ENCODE measurements at places on chromosomes 2 and 18. TPM values are rescaled to one million over a fixed set of nuclear protein-coding genes. Genes with fewer than 3 reads are reported as not detected.

RGPD4 gene
- total RNA-seq = not detected

DNA sequence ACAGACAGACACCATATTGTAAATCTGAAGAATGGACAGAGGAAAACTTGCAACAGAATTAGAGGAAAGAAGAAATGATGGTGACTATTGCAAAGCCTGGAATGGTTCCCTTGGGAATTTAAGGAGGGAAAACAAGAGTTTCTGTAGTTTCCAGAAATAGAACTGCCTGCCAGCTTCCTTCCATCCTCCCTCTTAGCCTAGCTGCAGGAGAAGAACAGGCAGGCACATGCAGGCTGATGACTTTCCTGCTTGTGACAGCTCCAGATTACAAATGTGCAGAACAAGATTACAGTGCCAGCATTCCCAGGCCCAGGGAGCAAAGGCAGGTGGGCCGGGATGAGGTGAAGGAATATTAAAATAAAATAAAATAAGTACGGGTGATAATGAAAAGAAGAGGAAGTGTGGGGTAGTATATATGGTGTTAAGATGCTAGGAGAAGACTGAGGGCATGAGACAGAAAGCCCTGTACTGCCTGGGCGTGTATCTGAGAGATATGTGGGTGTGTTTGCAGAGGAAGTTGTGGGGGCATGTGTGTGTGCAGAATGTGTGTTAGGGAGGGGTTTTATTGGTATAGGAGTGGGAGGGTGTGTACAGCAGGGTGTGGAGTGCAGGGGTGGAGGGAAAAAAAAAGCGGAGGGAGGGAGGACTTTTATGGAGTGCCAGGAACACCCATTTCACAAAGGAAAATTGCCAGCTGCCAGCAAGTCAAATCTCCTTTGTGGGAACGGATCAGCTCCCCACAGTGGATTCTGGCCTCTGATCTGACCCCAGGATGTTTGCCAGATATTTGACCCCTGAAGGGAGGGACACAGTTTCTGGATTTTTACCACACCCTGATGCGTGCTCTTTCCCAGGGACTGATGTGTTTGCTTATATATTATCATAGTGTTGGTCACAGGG, 43.9 kb upstream of the NEMP2 start:
- H3K4me1 ChIP-seq = no peaks in the 10 kb centered on the region
- no peak overlapping the region for H3K4me3 ChIP-seq
- no peak overlapping the region for H3K27ac ChIP-seq
- H3K36me3 ChIP-seq = no peaks in the 10 kb centered on the region

DNA sequence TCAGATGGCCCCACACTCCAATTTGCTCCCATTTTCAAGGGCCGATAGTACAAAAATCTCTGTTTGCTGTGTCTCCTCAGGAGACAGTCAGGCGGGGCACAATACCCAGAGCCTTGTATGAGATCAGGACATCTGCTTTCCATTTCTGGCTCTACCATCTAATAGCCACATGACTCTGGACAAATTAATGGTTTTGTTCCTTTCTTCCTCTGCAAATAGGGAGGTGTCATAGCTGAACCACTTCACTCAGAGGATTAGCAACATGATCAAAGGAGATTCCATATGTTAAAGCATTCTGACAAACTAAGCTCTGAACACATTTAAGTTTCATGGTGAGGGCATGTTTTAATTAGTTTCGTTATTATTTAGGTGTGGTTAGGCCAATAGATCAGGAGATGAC, 602.1 kb upstream of the SYT4 start:
- H3K4me3 ChIP-seq = no peak overlapping the region
- no peak for DNase-seq
- H3K36me3 ChIP-seq = no peaks in the 10 kb centered on the region

GRCh38 chr2:82317012-82317411, 2012.5 kb upstream of the LRRTM1 start:
- H3K4me3 ChIP-seq = no peak overlapping the region
- no peaks in the 10 kb centered on the region for H3K27me3 ChIP-seq
- H3K27ac ChIP-seq = no peak overlapping the region
- H3K36me3 ChIP-seq = no peaks in the 10 kb centered on the region

DNA sequence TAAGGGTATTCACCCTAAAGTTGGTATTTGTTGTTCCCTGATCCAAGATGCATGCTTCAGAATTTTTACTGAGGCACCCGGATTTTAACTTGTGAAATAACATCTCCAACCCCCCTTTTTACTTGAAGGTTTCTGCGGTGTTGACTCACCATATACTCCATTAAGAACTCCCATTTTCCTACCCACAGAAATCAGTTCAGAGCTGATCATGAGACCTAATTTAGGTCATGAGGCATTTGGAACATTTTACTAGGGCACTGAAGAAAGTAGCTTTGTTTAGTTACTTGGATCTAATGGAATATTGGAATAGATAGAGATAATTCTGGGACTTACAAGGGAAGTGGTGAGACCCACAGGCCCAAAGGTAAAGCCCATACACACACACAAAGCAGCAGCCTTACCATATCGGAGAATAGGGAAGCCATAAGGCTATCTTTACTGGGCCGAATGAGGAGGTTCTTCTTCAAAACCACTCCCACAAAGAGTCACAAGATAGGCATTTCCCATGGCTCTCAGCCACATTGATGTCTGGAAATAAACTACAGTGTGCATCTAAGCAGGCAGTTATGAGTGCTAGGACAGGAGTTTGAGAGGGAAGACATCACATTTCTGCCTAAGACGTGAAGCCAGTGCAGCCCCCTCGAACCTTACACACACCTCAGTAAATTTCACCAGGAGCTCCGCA, 681.0 kb upstream of the LRRTM4 start:
- no peak for DNase-seq
- no peak overlapping the region for H3K4me3 ChIP-seq
- no peaks in the 10 kb centered on the region for H3K36me3 ChIP-seq
- H3K27ac ChIP-seq = no peak overlapping the region

Data from prostate gland (tissue), 2 donors.